ENCODE measurements at places on chromosomes 13 and 19. TPM values are rescaled to one million over a fixed set of nuclear protein-coding genes. Genes with fewer than 3 reads are reported as not detected.

DNA sequence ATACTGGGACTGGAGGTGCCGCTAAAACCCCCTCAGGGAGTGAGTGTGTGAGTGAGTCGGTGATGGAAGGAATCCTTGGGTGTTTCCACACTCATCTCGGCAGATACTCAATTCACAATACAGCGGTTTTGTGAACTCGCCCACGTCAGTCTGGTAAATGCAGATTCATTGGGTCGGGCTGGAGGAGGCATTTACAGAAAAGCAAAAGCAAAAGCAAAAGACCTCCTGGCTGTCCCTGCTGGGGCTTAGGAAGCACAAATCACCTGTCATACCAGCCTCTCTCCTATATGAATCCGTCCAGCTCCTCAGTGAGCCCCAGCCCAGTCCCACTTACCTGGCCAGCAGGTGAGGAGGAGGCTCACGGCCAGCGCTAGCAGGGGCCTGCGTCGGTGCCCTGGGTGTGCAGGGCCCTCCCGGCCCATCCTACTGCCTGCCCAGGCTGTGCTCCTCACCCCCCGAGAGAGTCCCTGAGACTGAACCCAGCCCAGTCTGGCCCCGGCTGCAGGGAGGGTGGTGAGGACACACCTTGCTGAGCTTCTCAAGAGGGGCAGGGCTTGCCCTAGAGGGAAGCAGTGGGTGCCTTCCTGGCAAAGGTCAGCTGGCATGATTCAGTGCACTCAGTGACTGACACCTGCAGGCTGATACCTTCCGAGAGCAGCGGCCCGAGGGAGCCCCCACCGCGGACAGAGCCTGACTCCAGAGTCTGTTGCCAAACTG, at the start of gene MUC16:
Gene MUC16, minus strand, starts transcription at position 475 of the 717 bp plus-strand sequence.
- no peak for DNase-seq

GRCh38 chr13:109584844-109585361, 201.5 kb downstream of the IRS2 start:
- DNase-seq: no peak

DNA sequence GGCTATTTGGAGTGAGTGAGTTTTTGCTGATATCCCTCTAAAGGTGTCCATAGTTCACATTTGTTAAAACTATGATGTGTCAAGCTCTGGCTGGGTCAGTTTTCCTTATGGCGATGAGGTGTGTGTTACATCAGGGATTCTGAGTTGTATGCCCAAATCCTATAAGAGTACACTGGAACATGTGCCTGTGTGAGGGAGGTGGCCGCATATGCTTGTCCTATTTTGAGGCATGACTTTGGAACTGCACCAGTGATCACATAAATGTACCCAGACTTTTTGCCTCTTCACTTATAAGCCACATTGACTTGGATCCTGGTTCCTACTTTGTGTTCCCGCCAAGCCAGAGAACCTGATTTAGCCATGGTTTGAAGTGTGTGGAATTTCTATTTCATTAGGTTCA, 140.3 kb upstream of the RXFP2 start:
- no peak for DNase-seq

- DNase-seq: no peak
Observed at GRCh38 chr13:61777271-61777670, 361.6 kb upstream of the PCDH20 start.

GRCh38 chr19:33054623-33055022, 10.1 kb downstream of the RHPN2 start:
- no peak for DNase-seq

GRCh38 chr19:46040952-46041500, at the start of gene IGFL4:
IGFL4 (minus strand) TSS chr19:46041002; CDS start chr19:46040962, 40 bp downstream.
- no peak for DNase-seq

GRCh38 chr13:105878119-105878700, 657.3 kb downstream of the EFNB2 start:
- DNase-seq: no peak

DNA sequence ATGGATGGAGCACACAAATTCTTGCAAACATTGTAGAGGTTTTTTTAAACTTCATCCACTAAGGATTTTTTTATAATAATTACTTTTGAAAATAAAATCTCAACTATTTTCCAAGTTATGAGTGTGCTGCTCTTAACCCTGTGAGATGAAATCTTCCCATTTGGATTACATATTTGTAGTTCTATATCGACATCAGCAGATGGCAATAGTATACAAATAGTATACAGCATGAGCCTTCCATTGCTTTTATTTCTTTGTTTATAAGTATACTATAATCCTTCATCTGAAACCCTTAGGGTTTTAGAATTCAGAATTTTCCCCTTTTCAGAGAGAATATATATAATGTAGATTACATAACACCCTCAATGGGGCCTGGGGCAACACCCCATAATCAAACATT, 70.5 kb downstream of the GJA3 start:
- no peak for DNase-seq

DNA sequence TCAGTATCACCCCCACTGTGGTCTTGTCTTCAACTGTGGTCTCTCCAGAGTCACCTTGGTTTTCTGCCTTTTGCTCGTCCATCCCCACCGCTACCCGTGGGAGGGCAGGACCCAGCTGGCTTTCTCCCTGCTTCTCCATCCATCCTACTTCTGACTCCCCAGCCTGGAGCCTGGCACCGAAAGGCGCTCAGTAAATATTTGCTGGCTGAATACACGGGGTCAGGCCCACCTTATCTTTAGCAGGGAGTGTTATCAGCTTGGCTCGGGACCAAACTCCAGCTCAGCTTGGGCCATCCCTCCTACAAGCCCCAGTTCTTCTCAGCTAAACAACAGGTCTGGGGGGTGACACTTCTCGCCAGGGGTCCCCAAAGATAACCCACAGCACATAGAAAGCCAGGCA, 62.0 kb upstream of the KLF2 start:
- DNase-seq: no peak

GRCh38 chr13:45240143-45240542, 39.3 kb upstream of the KCTD4 start:
- DNase-seq: no peak

GRCh38 chr13:36685927-36686326, 12.1 kb downstream of the SERTM1 start:
- peak; percentile 6 for DNase-seq

DNA sequence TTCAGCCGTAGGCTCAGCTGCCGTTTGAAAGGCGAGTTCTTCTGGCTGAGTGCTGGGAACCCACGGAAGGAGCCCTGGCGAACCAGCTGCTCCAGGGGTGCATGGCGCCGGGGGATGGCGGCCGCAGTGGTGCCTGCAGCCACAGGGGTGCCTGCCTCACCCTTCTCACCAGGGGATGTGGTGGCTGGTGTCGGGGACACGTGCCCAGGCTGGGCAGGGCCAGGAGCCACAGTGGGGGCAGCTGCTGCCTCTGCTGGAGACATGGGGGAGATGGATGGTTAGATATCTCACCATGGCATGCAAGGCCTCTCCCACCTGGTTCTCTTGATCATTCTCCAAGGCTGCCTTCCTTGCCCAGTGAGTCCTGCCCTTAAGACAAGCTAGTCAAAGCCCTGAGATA, 17.1 kb downstream of the NUMBL start:
- DNase-seq: no peak

DNA sequence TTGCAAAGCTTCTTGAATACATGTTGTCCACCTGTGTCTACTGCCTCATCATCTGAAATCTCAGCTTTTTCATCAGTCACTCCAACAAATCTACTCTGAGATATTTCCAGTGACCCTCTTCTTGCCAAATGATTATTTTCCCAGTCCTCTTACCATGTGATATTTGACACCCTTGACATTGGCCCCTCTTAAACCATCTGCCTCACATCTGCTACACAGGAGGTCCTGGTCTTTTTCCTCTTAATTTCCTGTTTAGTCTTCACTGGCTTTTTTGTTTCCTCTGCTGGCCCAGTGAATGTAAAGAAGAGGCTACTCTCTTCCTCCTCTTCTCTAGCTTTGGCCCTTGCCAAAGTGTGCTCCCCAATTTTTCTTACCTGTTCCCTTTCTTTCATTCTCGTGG, 218.7 kb downstream of the DNAJC15 start:
- no peak for DNase-seq

DNA sequence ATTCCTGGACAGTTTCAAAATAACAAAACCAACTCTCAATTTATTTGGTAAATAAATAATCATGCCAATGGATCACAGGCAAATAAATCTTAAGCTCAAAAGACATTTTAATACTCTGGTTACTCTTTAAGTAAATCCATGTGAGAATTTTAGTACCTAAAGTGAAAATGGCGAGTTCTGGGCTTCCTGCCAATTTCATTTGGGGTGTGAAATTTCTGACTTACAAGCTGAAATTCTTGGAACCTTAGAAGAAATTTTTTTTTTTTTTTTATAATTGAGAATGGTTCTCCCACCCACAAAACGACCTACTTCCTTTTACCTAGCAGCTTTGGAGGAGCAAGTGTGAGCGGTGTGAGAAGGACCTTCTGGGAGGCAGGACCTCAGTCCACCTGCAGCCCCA, 354.5 kb upstream of the NBEA start:
- DNase-seq: peak; percentile 19

GJB2 gene
- 1.1 TPM for total RNA-seq

MTIF3 gene
- total RNA-seq: 29.6 TPM

C5AR2 gene
- not detected for total RNA-seq

PNMA8A gene
- total RNA-seq: not detected

CYP4F11 gene
- total RNA-seq: not detected

VAV1 gene
- total RNA-seq: 65.4 TPM

ZFP82 gene
- total RNA-seq: 7.9 TPM

KLF12 gene
- 17.1 TPM for total RNA-seq

C19orf85 gene
- not detected for total RNA-seq

LHB gene
- not detected for total RNA-seq

ERICH6B gene
- total RNA-seq: not detected

ZNF221 gene
- 1.0 TPM for total RNA-seq

PGLYRP1 gene
- not detected for total RNA-seq
